ENCODE measurements at places on chromosomes 2 and 18. TPM values are rescaled to one million over a fixed set of nuclear protein-coding genes. Genes with fewer than 3 reads are reported as not detected.

Gene LIPG
- total RNA-seq, result 25.7 TPM

Gene LMAN2L
- total RNA-seq, result 24.4 TPM

Gene ANO7
- total RNA-seq, result 0.63 TPM

Gene ADI1
- 10.0 TPM for total RNA-seq

Gene SP140L
- 1.3 TPM for total RNA-seq

Gene ELOA2
- not detected for total RNA-seq

Gene TBR1
- 132 TPM for total RNA-seq

Gene SCYGR5
- not detected for total RNA-seq

Gene COBLL1
- 13.8 TPM for total RNA-seq

Gene GRP
- total RNA-seq, result 18.5 TPM

Gene KCNF1
- 21.6 TPM for total RNA-seq

Gene TSPYL6
- total RNA-seq, result 0.31 TPM

Gene REG3G
- total RNA-seq, result not detected

Gene SCYGR4
- total RNA-seq, result not detected

Gene RTKN
- total RNA-seq, result 5.0 TPM

Gene RGPD3
- total RNA-seq, result 1.3 TPM

Gene TMEFF2
- total RNA-seq, result 36.0 TPM

Gene ASAP2
- 72.6 TPM for total RNA-seq

Gene GPR35
- 2.5 TPM for total RNA-seq

Gene CFC1
- total RNA-seq, result not detected

Gene CAPG
- 11.0 TPM for total RNA-seq

Gene KHK
- total RNA-seq, result 6.9 TPM

Gene KCNG3
- total RNA-seq, result 0.31 TPM

Gene TTC31
- 23.8 TPM for total RNA-seq

Gene CASP8
- total RNA-seq, result 0.63 TPM

Gene CCDC74A
- total RNA-seq, result 7.2 TPM

Gene SERPINB4
- not detected for total RNA-seq

Gene CYP27A1
- 3.4 TPM for total RNA-seq

Gene DNAJC5G
- not detected for total RNA-seq

Gene ABCB11
- 1.6 TPM for total RNA-seq

Gene FIGLA
- not detected for total RNA-seq

Gene TWIST2
- not detected for total RNA-seq

Gene SIGLEC15
- not detected for total RNA-seq

Gene RNF144A
- 62.0 TPM for total RNA-seq

Gene APOB
- total RNA-seq, result 0.94 TPM

Gene LNPK
- total RNA-seq, result 68.2 TPM

Gene MAP2
- total RNA-seq, result 1,096 TPM

Gene RAB6C
- 0.63 TPM for total RNA-seq

Gene CCDC141
- 3.4 TPM for total RNA-seq

Gene RRM2
- total RNA-seq, result 11.3 TPM

Gene CXCR1
- total RNA-seq, result 0.31 TPM

Gene TWSG1
- 18.8 TPM for total RNA-seq

All from parietal lobe (tissue), 2 donors.